Cardiac septum (tissue), 1 donor: ENCODE measurements at places on chromosomes 6 and 20. TPM values are rescaled to one million over a fixed set of nuclear protein-coding genes. Genes with fewer than 3 reads are reported as not detected.

CNR1 gene
- total RNA-seq: 2.9 TPM

GRCh38 chr6:138201836-138202235 is 16.5 kb downstream of the PBOV1 start:
- DNase-seq: no peak

SCRT2 gene
- not detected for total RNA-seq

GRCh38 chr20:59214606-59215547 is 51.3 kb downstream of the ZNF831 start:
- DNase-seq: no peak

TAAR6 gene
- not detected for total RNA-seq
